ENCODE measurements at places on chromosomes 1 and 21. TPM values are rescaled to one million over a fixed set of nuclear protein-coding genes. Genes with fewer than 3 reads are reported as not detected.
A peak's percentile ranks its signal among the peaks of the same experiment; 100 is the strongest.

FMN2 gene
- 7.2 TPM for polyA plus RNA-seq

ATF3 gene
- polyA plus RNA-seq: 29.7 TPM

EXO5 gene
- 7.4 TPM for polyA plus RNA-seq

RAB25 gene
- polyA plus RNA-seq: not detected

HSD3B1 gene
- polyA plus RNA-seq: not detected

PLA2G2A gene
- polyA plus RNA-seq: not detected

ETNK2 gene
- 16.1 TPM for polyA plus RNA-seq

DNA sequence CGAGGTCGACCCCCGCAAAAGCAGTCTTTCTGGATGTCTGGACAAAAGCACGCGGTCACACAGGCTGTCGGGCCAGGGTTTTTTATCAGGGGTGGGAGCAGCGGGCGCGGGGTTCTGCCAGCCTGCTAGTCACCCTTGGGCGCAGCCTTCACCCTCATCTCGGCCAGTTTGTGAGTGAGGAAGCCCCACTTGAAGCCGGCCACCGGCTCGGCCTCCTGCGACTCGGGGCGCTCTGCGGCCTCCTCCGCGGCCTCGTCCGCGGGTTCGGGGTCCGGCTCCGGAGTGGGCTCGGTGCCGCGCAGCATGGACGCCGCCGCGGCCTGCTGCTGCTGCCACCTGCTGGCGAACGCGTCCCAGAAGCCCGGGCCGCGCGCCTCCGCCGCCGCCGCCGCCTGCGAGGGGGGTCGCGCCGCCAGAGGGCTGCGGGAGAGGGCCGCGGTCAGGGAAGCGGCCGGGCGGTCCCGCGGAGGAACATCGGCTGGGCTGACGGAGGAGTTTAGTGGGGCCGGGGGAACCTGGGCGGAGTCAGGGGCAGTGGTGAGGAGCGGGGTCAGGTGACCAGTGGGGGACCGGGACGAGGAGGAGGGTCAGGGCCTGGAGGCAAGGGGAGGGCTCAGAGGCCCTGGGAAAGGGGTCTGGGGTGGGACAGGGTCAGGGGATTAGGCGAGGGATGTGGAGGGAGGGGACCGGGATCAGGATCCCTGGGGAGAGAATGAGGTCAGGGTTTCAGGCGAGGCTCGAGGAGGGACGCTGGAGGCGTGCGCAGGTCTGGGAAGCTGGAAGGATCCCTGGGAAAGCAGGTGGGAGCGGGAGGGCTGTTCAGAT, 4.5 kb downstream of the C1orf232 start:
- DNase-seq: peak; percentile 92

DNA sequence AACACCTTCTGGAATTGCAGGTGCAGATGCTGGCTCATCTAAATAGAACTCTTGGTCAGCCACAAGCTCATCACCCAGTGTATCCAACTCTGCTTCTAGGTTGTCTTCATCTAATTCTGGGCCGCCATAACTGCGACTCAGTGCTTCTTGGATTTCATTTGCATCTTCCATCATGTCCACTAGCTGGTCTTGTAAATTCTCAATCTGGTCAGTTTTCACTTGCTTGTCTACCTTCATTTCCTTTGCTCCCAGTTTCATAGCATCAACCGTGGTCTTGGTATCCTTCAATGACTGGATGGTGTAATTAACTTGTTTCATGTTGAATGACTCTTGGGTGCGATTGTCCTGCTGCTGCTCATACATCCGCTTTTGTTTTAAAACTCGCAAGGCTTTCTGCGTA, 10.3 kb downstream of the ZBED6 start:
- DNase-seq: no peak

DNA sequence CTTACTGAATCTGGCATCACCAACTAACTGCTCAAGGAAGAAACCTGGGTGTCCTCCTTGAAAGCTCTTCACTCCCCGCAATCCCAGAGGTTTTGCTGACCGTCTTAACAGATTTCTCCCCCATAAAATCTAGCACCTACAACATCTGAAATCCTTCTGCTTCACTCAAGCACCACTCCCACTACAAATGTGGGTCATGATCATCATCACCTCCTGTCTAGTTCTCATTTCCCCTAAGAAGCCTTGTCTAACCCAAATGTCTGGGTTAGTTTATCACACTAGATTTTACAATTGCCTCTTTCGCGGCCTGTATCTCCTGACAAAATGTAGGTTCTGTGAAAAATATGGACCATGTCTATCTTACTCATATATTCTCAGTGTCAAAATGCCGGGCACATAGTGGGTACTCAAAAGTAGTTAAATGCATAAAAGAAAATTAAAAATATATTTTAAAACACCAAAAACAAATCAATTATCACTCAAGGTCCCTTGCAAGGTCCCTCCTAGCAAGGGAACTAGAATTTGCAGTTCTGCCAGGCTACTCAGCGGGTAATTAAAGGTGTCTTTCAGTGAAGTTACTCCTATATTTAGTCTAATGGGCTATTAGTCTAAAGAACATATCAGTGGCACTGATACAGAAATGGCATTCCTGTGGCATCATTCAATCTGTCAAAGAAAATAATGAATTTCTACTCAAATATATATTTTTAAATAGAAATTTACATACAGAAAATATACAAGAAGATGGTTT, 19.6 kb downstream of the C21orf91 start:
- no peak for DNase-seq

DNA sequence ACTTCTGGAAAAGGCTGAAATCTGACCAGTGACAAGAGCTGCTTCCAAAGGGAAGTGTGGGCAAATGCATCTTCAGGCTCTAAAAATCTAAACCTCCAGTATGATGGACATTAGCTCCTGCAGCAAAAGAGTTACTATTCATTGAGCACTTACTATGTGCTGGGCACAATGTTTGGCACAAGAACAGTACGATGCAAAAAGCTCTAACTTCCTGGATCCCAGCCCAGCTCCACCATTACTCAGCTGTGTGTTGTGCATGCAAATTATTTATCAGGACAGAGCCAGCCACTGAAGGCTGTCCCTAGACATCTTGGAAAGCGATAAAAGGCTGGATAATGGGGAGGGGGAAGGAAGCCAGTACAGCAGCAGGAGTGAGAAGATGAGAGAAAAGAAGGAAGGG, 143.5 kb downstream of the ELAVL4 start:
- DNase-seq: no peak

DNA sequence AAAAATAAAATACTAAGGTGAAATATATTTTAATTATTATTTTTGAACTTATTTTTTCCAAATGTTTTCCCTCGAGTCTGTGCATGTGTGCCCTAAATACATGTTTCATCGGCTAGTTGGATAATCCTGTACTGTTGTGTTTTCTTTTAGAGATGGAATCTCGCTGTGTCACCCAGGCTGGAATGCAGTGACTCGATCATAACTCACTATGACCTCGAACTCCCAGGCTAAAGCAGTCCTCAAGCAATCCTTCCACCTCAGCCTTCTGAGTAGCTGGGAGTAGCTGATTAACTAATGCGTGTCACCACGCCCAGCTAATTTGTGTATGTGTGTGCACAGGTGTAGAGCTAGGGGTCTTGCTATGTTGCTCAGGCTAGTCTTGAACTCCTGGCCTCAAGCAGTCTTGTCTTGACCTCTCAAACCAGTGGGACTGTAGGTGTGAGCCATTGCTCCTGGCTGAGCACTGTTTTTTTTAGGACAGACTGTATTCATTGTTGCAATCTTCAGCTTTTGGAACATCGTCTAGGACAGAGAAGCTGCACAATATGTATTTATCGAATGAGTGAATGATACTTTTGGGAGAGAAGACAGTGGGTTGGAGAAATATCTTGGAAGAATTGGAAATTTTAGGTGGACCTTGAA, 4.8 kb upstream of the TMCO1 start:
- no peak for DNase-seq

- DNase-seq: no peak
Measured at GRCh38 chr1:23419180-23419579, 5.4 kb downstream of the TCEA3 start.

- DNase-seq: no peak
Measured at GRCh38 chr1:99681583-99681982, 35.7 kb downstream of the PALMD start.

DNA sequence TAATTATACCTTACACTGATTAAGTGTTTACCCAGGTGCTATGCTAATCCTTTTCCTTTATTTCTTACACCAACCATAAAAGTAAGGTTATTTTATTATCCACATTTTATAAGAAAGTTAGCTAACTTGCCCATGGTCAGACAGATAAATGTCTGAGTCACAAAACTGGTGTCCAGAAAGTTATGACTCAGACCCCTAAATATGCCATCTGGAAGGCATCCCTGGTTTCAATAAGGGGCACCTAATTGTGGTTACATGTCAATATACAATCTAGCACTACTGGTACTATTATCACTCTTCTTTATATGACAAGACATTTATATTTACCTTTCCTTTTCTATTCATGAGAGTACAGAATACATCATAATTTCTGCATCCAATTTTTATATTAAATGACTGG, 496.5 kb upstream of the ADGRL2 start:
- peak; percentile 28 for DNase-seq

DNA sequence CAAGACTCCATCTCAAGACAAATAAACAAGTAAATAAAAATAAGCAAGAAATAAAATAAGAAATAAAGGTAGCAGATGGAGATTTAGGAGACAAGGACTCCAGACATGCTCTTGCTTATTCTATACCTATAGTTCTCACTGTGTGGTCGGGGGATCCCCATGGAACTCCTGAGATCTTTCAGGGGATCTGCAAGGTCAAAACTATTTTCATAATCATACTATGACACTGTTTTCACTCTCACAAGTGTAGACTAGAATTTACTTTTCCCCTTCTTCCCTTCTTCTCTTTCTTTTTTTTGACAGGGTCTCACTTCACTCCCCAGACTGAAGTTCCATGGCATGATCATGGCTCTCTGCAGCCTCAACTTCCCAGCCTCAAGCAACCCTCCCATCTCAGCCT, 29.8 kb upstream of the NLRP3 start:
- DNase-seq: no peak

DNA sequence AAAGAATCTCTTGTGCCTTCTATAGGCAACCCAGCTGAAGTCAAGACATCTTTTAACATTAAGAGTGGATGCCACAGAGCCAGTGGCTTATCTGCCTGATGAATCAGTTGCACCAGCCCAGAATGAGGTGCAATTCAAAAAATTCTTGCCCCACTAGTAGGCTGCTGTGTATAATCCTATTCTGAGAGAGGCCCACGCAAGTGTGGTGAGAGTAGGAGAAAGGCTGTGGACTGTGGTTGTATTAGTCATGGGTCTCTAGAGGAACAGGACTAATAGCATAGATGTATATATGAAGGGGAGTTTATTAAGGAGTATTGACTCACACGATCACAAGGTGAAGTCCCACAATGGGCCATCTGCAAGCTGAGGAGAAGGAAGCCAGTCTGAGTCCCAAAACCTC, 216.4 kb downstream of the LTN1 start:
- DNase-seq: no peak

Data from SK-N-SH (cell line).